Colonic mucosa (tissue), 4 donors: ENCODE measurements at places on chromosomes 12 and 14.
A peak's percentile ranks its signal among the peaks of the same experiment; 100 is the strongest.

DNA sequence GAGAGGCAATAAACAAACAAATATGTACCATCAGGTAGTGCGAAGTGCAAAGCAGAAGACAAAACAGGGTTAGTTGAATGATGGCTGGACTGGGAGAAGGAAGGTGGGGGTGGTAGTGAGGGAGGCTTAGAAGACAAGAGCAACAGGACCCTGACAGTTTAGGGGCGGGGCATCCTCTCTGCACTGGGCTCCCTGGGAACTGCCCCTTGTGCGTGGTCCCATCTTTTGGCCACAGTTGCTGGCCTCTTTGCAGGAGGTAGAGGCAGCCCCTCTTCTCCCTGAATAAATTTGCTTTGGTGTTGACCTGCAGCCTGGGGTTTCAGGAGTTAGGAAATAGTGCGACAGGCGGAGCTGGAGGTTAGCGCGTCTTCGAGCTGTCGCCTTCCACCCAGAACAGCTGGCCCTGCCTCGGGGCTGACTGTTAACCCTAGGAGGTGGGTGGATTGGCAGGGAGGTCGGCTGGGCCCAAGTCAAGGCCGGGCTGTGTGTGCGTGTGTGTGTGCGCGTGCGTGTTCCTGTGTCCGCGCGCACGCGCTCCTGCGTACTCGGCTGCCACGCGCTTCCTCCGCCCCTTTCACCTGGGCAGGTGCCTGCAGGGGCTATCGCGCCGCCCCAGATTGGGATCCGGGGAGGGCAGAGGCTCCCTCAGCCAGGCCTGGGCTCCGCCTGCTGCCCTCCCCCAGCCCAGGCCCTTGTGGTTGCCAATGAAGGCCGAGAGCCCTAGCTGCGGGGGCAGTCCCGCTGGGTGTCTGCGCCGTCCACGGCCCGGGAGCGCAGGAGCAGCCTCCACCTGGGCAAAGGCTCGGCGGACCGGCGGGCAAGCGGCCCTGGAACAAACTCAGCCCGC is 180.8 kb downstream of the ADCK1 start:
- H3K4me3 ChIP-seq = peak overlapping the region; percentile 35
- no peaks in the 10 kb centered on the region for H3K27me3 ChIP-seq
- no peaks in the 10 kb centered on the region for H3K4me1 ChIP-seq
- no peaks in the 10 kb centered on the region for H3K36me3 ChIP-seq

GRCh38 chr14:54739514-54739913 is 163.1 kb downstream of the GCH1 start:
- no peak overlapping the region for H3K27ac ChIP-seq
- H3K4me3 ChIP-seq = no peak overlapping the region
- no peaks in the 10 kb centered on the region for H3K27me3 ChIP-seq
- no peak for DNase-seq
- no peaks in the 10 kb centered on the region for H3K4me1 ChIP-seq

DNA sequence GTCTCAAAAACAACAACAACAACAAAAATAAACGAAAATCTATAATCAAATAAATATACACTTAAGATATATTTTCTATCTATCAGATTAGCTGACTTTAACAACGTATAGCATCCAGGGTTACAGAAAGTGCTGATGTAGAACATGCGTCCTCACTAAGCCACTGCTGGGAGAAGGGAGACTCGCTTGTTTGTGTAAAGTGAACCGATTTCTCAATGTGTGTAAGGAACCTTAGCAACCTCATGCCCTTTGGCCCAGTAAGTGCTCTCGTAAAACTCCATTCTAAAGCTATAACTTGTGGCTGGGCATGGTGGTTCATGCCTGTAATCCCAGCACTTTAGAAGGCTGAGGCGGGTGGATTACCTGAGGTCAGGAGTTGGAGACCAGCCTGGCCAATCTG is 23.8 kb downstream of the NFKBIA start:
- H3K27me3 ChIP-seq = no peaks in the 10 kb centered on the region
- H3K27ac ChIP-seq = peak overlapping the region; percentile 69
- H3K4me1 ChIP-seq = peaks cover 10% of the 10 kb centered on the region
- peak; percentile 89 for DNase-seq

GRCh38 chr12:92879698-92880322 is 49.3 kb downstream of the EEA1 start:
- no peak for DNase-seq
- H3K27ac ChIP-seq = no peak overlapping the region
- no peaks in the 10 kb centered on the region for H3K36me3 ChIP-seq

GRCh38 chr12:126960709-126961108 is 1306.3 kb upstream of the TMEM132C start:
- no peaks in the 10 kb centered on the region for H3K36me3 ChIP-seq
- no peaks in the 10 kb centered on the region for H3K27me3 ChIP-seq
- H3K4me1 ChIP-seq = no peaks in the 10 kb centered on the region
- H3K27ac ChIP-seq = no peak overlapping the region
- DNase-seq = no peak

GRCh38 chr12:127381681-127382080 is 885.3 kb upstream of the TMEM132C start:
- H3K4me3 ChIP-seq = no peak overlapping the region
- DNase-seq = no peak
- no peaks in the 10 kb centered on the region for H3K4me1 ChIP-seq
- no peaks in the 10 kb centered on the region for H3K36me3 ChIP-seq

GRCh38 chr14:94665121-94665520 is 52.9 kb downstream of the SERPINA3 start:
- H3K27me3 ChIP-seq = no peaks in the 10 kb centered on the region
- no peaks in the 10 kb centered on the region for H3K4me1 ChIP-seq
- H3K27ac ChIP-seq = no peak overlapping the region

GRCh38 chr14:34785223-34786006 is 71.0 kb upstream of the CFL2 start:
- no peaks in the 10 kb centered on the region for H3K27me3 ChIP-seq
- no peak for DNase-seq
- peaks cover 7% of the 10 kb centered on the region for H3K36me3 ChIP-seq
- no peak overlapping the region for H3K4me3 ChIP-seq

DNA sequence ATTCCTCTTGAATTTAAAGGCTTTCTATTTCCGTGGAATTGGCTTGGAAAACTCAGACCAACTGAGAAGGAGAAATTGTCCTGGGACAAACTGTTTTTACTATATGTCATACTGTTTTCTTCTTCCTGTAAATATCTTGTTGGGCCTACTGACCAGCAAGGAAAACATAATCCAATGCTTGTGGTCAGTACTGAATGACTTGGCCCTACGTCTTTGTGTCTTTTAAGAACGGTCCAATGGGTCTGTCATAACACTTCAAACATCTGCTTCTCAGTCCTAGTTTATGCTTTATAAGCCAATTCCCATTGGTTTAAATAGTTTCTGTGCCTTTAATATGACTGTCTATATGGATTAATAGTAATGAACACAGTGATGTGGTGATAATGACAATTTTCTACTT is 248.5 kb upstream of the DDHD1 start:
- no peaks in the 10 kb centered on the region for H3K36me3 ChIP-seq
- no peaks in the 10 kb centered on the region for H3K4me1 ChIP-seq
- no peak for DNase-seq
- no peak overlapping the region for H3K4me3 ChIP-seq
- H3K27me3 ChIP-seq = no peaks in the 10 kb centered on the region
- no peak overlapping the region for H3K27ac ChIP-seq

GRCh38 chr14:34043627-34044372 is 92.9 kb upstream of the EGLN3 start:
- DNase-seq = peak; percentile 61
- H3K36me3 ChIP-seq = no peaks in the 10 kb centered on the region
- no peak overlapping the region for H3K4me3 ChIP-seq
- H3K27me3 ChIP-seq = no peaks in the 10 kb centered on the region
- peak overlapping the region; percentile 66 for H3K27ac ChIP-seq
- no peaks in the 10 kb centered on the region for H3K4me1 ChIP-seq

DNA sequence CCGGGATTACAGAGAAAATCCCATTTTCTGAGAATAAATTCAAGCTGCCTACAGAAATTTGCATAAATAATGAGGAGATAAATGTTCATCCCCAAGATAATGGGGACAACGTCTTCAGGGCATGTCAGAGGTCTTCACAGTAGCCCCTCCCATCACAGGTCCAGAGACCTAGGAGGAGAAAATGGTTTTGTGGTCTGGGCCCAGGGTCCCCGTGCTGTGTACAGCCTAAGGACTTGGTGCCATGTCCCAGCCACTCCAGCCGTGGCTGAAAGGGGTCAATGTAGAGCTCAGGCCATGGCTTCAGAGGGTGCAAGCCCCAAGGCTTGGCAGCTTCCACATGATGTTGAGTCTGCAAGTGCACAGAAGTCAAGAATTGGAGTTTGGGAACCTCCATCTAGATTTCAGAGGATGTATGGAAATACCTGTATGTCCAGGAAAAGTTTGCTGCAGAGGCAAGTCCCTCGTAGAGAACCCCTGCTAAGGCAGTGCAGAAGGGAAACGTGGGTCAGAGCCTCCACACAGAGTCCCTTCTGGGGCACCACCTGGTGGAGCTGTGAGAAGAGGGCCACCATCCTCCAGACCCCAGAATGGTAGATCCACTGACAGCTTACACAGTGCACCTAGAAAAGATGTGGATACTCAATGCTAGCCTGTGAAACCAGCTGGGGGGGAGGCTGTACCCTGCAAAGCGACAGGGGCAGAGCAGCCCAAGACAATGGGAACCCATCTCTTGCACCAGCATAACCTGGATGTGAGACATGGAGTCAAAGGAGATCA is 176.3 kb downstream of the RASSF9 start:
- no peaks in the 10 kb centered on the region for H3K27me3 ChIP-seq
- H3K27ac ChIP-seq = no peak overlapping the region
- DNase-seq = no peak
- H3K4me1 ChIP-seq = no peaks in the 10 kb centered on the region

DNA sequence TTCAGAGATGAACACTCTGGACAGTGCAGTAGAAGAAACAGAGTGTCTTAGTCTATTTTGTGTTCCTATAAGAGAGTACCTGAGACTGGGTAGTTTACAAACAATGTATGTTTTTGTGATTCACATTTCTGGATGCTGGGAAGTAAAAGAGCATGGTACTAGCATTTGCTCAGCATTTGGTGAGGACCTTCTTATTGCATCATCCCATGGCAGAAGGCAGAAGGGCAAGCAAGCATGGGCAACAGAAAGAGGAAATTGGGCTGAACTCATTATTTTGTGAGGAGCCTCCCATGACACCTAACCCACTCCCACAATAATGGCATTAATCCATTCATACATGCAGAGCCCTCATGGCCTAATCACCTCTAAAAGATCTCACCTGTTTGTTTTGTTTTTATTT is 8.0 kb downstream of the ANKS1B start:
- H3K4me3 ChIP-seq = no peak overlapping the region
- no peaks in the 10 kb centered on the region for H3K27me3 ChIP-seq
- no peaks in the 10 kb centered on the region for H3K36me3 ChIP-seq
- H3K27ac ChIP-seq = no peak overlapping the region

DNA sequence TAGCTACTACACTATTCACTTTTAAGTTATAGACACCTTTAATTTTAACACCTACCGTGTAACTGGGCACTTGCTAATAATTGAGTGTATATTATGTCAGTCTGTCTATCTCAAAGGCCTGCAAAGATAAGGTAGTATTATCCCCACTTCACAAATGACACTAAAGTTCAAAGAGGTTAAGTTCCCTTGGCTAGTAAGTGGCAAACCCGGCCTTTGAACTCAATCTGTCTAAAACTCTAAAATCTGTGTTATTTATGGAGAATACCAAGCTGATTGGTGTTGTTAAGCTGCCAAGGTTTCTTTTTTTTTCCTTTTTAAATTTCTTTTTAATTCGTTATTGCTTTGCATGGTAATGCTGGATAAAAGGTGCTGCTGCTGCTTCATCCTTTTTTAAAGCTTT is 37.7 kb downstream of the YLPM1 start:
- no peak overlapping the region for H3K27ac ChIP-seq
- H3K36me3 ChIP-seq = no peaks in the 10 kb centered on the region
- no peaks in the 10 kb centered on the region for H3K27me3 ChIP-seq
- H3K4me3 ChIP-seq = no peak overlapping the region
- no peaks in the 10 kb centered on the region for H3K4me1 ChIP-seq

- H3K4me3 ChIP-seq = no peak overlapping the region
- H3K4me1 ChIP-seq = no peaks in the 10 kb centered on the region
- H3K27me3 ChIP-seq = no peaks in the 10 kb centered on the region
- DNase-seq = no peak
- H3K36me3 ChIP-seq = no peaks in the 10 kb centered on the region
- H3K27ac ChIP-seq = no peak overlapping the region
Measured at GRCh38 chr12:49632986-49633702, 9.8 kb downstream of the PRPF40B start.

- H3K36me3 ChIP-seq = no peaks in the 10 kb centered on the region
- H3K4me1 ChIP-seq = no peaks in the 10 kb centered on the region
- no peaks in the 10 kb centered on the region for H3K27me3 ChIP-seq
- H3K27ac ChIP-seq = no peak overlapping the region
- H3K4me3 ChIP-seq = no peak overlapping the region
Measured at GRCh38 chr12:81339071-81339470, 261.2 kb downstream of the ACSS3 start.

DNA sequence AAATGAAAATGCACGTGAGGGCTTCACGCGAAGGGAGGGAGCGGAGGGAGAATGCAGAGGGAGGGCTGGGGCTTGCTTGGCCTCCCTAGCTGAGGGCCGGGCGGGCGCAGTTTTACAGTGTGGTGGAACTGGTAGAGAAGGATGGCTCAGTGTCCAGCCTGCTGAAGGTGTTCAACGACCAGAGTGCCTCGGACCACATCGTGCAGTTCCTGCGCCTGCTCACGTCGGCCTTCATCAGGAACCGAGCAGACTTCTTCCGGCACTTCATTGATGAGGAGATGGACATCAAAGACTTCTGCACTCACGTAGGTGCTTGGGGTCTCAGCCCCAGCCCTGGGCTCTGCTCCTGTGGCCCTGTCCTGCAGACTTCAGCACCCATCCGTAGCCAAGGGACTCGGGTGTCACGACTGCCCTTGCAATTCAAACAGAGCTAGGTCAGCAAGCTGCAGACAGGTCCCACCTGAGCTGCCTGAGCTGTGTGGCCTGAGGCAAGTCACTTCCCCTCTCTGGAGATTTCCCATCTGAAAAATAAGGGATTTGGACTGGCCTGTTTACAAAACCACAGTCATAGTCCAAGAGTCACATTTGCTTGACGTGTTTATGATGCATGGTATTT is 18.4 kb downstream of the OTUB2 start:
- H3K4me3 ChIP-seq = no peak overlapping the region
- peaks cover 4% of the 10 kb centered on the region for H3K36me3 ChIP-seq
- no peaks in the 10 kb centered on the region for H3K4me1 ChIP-seq
- no peaks in the 10 kb centered on the region for H3K27me3 ChIP-seq

DNA sequence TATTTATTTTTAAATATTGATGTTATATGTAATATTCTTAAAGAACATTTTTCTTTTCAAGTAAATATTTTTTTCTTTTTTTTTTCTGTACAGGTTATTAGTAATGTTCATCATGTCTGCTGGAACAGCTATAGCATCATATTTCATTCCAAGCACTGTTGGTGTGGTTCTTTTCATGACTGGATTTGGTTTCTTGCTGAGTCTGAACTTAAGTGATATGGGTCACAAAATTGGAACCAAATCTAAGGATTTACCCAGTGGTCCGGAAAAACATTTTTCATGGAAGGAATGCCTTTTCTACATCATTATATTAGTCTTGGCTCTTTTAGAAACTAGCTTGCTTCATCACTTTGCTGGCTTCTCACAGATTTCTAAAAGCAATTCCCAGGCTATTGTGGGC is 23.2 kb downstream of the PCNX4 start:
- no peak for DNase-seq
- no peaks in the 10 kb centered on the region for H3K4me1 ChIP-seq
- H3K36me3 ChIP-seq = peaks cover 2% of the 10 kb centered on the region
